ENCODE measurements at places on chromosomes 12 and 14. TPM values are rescaled to one million over a fixed set of nuclear protein-coding genes. Genes with fewer than 3 reads are reported as not detected.

DNA sequence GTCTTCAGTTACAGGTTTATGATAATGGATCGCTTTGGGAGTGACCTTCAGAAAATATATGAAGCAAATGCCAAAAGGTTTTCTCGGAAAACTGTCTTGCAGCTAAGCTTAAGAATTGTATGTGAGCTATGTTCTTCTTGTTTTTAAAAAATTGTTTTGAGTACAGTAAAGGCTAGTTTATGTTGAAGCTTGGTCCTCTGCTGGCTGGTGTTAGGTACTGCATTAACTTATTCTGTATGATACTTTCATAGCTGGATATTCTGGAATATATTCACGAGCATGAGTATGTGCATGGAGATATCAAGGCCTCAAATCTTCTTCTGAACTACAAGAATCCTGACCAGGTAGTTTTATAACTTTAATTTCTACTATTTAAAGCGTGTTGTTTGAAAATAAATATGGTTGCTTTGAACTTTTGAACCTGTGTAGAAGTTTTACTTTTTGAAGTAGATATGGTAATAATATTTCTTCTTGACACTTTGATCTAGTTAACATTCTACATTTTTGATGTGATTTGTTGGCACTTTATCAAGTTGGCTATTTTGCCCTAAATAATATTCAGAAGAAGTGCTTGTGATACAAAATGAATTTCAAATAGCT lies 55.7 kb downstream of the VRK1 start:
- no peak for DNase-seq

- DNase-seq = no peak
Measured at GRCh38 chr12:123114304-123115083, 36.4 kb downstream of the PITPNM2 start.

DNA sequence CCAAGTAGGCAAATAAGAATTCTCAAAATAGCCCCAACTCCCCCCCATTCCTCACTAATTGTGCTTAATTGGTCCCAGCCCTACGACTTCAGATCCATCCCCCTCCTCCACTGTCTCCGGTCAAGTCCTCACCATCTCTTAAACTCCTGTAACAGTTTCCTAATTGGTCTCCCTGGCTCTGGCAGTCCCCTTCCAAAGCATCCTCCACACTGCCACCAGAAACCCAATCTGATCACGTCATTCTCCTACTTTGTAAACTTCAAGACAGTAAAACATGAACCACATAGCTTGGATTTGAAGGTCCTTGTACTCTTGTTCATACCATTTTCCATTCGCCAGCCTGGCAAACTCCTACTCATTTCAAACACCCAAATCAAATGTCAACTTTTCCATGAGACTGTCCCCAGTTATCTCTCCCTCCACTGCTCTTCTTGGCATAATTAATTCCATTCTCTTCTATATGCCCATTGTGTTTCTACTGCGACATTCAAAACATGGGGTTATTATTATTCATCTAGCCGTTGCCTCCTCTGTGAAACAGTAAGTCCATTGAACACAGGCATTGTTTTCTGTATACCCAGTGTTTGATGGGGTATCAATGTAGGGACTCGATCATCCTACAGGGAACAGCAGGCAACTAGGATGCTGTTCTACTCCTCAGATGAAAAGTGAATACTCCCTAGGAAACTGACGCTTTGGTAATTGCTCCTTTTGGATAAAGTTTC lies 104.6 kb downstream of the EGLN3 start:
- DNase-seq = no peak

DNA sequence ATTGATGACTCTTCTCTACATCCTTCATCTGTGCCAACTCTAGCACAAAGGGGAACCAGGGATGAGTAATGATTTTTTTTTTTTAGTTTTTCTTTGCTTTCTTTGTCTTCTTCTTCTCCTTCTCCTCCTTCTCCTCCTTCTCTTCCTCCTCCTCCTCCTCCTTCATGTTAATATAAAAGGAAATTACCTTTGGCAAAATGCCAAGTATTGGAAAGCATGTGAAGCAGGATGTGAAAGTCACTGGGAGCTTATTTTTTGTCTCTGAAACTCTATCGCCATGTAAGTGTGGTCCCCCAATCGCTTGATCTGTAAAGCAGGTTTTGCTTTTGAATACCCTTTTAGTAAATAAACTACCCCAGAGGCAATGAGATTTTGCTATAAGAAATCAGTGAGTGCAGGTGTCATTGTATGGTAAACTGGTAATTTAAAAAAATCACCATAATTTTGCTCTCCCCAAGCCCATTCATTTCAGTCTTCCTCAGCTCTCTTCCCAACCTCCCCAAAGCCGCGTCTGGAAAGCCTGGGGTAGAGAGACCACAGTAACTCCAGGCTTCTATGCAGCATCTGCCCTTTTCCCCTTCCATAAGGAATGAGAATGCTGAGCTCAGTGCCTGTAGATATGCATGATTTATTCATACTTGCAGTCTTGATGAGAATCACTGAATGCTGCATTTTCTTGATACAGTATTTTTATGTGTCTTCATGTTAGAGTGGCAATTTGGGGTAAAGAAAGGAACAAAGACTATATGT lies 388.7 kb downstream of the TMEM117 start:
- no peak for DNase-seq

DNA sequence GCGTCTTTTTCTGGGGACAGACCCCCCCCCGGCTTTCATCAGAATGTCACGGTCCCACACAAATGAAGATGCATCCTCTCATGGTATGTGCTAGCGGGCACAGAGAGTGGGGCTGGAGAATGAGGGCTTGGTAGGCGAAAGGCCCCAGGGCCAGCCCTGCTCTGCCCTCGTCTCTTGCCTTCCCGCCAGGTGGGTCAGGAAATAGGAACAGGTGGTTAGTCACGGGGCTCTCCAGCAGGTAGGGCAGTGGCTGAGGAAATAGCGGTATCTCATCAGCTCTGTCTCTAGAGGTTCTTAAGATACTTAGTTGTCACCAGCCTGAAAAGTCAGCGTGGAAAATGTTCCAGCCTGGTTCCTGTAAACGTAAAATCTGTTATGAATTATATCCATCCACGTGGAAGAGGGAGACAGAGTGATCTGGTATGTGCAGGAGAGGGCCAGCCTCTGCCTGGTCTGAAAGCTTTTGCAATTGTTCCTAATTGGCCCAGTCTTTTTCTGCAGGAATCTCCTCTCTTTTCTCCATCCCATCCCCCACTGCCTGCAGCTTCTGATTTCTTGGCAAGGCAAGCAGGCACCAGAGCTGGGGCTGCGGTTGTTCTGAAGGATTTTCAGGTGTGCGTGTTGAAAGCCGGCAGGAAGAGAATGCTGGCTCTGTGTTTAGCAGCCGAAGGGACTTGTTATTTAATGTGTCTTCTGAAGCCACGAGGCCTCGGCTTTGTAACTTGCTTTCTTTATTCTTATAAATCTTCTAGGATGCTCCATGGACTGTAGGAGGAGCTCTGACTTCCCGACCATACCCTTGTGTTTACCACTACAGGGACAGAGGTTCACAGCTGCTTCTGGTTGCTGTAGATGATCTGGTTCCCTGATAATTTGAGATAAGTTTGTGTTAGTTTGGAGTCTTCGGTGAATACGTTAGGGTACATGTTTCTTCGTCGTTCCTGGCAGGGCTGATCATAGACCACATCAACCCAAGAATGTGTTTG lies 131.1 kb downstream of the CACNA1C start:
- DNase-seq = no peak

DNA sequence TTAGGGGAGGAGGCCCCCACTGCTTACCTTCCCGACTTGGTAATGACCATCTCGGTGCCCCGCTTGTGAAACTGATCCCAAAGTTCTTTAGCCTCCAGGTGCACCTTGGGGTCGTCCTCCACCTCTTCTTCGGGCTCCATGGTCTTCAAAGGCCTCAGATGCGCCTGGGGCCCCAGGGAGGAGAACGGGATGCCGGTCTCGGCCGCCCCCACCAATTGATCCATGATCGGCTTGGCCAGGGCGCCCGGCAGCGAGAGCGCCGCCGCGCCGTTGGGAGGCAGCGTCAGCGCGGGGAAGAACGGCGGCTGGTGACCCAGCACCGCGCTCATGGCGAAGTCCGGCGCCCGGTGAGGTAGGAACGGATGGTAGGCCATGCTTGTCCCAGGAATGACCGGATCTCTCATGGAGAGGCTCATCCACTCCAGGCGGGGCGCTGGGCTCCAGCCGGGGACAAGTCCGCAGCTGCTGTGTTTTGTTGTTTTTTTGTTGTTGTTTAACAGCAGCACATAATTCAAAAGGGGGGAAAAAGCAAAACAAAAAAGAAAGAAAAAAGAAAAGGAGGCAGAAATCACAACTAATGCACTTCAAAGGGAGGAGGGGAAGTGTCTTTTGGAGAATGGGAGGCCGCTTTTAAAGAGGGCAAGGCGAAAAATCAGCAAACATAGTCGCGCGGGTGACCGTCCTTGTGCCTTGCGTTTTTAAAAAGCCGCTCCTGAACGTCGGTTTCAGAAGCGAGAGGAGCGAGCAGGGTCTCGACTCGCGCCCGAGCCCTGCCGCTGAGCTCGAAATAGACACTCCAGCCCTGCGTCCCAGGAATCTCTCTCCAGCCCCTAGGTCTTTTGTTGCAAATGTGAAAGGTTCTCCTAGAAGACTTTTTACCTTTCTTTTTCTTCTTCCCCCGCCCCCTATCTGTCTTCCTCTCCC lies 928 bp downstream of the TBX3 start:
- DNase-seq = no peak

DNA sequence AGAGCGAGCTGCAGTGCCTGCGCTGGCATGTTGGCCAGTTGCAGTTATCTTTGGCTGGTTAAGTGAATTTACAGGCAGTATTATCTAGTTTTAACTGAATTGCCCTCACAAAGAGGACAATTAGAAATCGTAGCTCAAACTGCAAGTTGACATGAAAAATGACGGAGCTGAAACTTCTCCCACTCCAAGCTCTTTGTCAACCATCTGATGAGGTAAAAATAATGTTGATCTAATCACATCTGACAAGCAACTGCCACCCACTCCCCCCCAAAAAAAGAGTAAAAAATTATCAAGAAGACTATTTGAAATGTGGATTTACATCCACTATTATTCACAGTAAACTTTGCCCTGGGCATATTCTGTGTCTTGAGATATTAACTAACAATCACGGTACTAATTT lies 84.7 kb upstream of the VASH1 start:
- DNase-seq = no peak

GRCh38 chr12:40253936-40254335 lies 29.1 kb downstream of the LRRK2 start:
- DNase-seq = no peak

DNA sequence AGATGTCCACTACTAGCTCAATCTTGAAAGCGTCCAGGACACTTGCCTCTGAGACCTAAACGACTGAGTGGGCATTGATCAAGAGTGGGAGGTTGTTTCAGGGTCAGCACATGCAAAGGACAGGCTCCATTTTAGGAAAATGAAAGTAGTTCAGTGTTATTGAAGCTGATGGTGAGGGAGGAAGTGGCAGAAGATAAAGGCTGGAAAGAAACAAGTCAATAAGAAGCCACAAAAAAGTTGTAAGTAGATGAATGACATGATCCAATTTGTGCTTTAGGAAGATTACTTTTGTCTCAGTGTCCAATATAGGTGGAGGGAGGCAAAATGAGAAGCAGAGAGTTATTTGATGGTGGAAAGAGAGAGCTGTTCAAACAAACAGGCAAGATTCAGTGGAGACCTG lies 22.0 kb downstream of the GPR65 start:
- no peak for DNase-seq

- no peak for DNase-seq
Measured at GRCh38 chr12:96874211-96874610, 32.8 kb upstream of the NEDD1 start.

- no peak for DNase-seq
Measured at GRCh38 chr14:67583711-67584644, 16.1 kb downstream of the PIGH start.

- no peak for DNase-seq
Measured at GRCh38 chr14:103110681-103111231, 12.5 kb upstream of the TNFAIP2 start.

DNA sequence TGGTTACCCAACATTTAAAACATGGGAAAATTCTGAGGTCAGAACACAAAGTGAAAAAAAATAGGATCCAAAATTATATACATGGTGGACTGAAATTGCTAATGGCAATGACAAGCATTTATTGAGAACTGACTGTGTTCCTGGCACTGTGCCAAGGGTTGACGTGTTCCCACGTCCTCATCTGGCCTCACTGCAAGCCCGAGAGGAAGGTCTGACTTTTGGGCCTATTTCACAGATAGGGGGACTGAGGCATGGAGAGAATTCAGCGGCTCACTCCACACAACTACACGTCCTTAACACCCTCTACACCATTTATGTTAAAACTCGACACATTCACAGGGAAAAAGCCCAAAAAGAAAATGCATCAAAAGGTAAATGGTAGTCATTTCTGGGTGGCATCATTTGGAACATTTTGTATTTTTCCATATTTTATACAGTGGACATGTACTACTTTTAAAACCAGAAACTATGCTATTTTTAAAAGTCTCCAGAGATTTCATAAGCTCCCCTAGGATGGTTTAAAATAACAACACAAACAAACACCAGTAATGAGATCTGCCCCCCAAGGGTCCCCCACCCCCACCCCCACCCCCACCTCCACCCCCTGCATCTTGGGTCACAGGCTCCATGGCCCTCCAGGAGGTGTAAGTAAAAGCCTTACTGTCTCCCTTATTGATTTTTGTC lies 27.7 kb downstream of the CLMN start:
- no peak for DNase-seq

DNA sequence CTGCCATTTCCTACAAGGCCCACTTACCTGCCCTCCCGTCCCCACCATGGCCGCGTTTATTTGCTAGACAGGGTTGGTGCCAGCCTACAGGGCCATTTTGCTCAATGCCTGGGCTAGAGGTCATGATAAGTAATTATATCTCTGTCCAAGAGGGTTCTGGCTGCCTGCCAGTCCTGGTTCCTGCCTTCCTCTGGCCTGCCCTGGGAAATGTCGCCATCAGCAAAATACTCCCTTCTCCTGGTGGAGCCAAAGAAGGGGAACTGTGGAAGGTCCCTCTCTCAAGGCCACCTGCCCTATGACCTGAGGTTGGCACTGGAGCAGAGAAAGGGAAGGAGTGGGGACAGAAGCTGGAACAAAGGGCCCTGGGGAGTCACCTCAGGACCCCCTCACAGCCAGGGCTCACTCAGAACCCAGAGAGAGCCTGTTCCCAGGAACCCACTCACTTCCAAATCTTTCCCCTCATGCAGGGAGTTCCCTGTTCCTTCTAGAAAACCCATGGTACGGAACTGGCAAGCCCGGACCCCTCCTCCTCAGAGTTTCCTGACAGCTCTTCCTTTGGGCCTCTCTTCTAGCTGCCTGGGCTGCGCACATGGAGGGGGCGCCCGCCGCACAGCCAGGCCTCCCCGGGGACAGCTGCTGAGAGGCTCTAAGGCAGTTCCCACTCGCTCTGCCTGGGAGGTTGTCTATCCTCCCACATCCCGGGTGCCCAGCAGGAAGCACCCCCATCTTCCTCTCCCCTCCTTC lies 280.5 kb downstream of the DPF3 start:
- no peak for DNase-seq

- DNase-seq = no peak
Measured at GRCh38 chr12:59620326-59620725, 24.5 kb downstream of the SLC16A7 start.

- DNase-seq = no peak
Measured at GRCh38 chr12:128687851-128688250, 135.9 kb downstream of the SLC15A4 start.

Gene MORN3
- 0.42 TPM for total RNA-seq

Gene PRKAG1
- 55.3 TPM for total RNA-seq

Gene COX8C
- not detected for total RNA-seq

Gene ADAMTS20
- not detected for total RNA-seq

Gene HOXC9
- total RNA-seq = not detected

Gene CSRP2
- 1.6 TPM for total RNA-seq

Gene CCDC60
- total RNA-seq = not detected

Gene WDHD1
- total RNA-seq = 9.5 TPM

Gene LRP1-AS
- total RNA-seq = not detected
